ENCODE measurements at places on chromosomes 5 and 9.

DNA sequence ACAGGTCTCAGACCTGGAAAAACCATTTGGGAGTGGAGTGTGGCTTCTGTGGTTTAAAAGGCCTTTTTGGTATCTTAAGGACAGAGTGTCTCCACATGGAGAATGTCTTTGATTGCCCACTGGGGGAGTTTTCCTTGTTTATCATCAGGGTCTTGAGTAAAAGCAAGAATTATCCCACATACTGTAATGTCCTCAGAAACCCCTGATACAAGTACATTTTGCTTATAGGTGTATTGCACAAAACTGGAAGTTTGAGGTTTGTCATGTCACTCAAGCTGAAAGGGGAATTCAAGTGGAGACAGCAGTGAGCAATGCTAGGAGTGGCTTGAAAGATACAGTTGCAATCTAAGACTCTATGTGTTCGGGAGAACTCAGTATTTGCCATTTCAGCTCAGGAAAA, 62.7 kb upstream of the GRAMD2B start:
- no peak for DNase-seq

DNA sequence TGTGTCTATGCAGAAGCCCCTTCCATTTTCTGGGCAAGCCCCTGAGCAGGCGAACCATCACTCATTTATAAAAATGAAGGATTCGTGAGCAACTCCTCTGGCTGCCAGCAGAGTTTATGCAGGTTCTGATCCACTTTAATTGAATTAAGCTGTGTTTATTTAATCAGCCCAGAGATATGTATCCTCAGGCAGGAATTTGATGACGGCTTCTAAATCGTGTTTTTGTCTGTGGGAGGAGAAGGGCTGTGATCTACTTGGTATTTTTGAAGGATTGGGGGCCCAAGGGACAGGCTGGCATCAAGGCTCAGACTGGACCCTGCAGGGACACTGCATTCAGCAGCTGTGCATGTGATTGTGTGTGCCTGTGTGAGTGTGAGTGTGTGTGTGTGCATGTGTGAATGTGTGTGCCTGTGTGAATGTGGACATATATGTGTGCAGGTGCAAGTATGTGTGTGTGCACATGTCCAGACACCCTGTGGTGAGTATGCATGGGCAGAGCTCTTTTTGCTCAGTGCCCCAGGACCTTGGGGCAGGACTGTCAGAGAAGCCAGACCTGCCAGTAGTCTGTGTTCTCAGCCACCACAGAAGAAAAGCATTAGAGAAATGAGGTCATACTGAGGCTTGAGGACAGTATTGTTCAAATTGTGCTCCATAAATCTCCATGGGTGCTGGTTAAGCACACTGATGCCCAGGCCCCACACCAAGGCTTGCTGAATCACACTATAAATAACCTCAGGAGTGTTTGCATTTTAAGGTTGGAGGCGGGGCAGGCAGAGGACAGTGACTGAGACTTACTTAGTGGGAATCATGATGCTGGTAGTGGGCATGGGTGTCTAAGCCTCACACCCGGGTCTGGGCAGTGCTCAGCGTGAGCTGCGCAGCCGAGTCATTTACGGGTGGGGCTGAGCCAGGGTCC, 164.0 kb downstream of the CARTPT start:
- no peak for DNase-seq

DNA sequence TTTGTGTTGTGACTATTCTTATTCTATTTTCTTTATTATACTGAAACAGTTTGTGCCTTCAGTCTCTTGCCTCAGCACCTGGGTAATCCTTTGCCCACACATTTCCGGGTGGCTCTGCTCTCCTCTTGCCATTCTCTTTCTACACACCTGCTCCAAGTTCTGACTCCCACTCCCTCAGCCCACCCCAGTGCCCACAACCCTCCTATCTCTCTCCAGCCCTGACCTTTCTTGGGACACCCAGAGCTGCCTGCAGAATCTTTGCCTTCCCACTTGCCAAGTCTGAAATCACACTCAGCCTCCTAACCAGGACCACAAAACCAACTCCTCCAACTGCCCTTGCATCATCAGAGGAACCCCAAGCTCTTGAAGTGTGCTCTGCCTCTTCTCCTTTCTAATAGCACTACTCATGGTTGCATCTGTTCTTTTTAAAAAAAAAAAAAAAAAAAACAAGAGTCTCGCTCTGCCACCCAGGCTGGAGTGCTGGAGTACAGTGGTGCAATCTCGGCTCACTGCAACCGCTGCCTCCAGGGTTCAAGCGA, 4.1 kb downstream of the SWI5 start:
- DNase-seq: no peak

DNA sequence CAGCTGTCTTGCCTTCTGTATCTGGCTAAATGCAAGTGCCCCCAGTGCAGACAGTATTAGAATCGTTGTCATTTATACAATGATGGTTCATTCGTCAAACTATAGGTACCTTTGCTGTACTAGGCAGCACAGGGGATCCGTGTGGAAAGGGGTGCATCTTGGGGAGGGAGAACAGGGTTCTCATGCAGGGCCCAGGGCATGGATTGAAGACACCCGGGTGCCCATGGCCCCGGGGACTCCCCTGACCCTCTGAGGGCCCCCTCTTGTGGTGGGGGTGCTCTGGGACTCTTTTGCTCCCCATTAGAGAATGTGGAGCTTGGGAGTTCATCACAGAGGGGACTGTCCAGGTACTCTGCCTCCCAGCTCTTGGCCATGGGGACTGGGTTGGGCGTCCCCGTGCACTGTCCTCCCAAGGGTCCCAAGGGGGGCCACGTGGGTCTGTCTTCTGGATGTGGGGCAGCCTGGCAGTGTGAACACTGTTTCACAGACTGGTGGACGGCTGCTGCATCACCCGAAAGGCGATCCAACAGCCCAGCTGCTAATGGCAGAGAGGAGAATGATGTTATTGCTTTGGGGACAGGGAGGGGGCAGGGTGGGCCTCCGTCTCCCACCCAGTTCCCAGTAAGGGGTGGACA, 36.9 kb upstream of the RXRA start:
- DNase-seq: no peak

DNA sequence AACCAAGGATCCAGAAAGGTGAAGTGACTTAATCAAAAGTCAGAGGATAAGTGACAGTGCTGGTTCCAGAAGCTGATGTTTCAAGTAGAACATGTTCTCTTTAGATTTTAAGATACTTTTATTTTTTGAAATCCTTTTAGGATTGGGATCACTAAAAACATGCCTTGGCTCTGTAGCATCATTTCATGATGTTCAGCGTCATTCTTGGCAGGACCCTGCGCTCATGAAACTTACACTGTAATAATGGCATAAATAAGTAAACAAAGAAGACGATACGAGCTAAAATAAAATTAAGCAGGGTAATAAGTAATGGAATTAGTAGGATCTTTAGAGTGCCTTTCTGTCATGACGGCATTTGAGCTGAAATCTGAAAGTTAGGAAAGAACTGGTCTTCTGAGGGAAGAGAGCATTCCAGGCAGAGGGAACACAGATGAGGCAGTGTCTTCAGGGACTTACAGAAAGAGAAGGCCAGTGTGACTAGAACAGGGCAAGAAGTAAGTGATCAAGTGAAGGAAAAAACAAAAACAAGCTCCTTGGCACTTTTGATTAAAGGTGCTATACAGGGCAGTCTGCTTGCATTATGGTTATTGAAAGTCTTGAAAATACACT, 19.9 kb downstream of the CTNNA1 start:
- no peak for DNase-seq
